Stimulated activated CD8-positive, alpha-beta memory T cell treated with anti-CD3 and anti-CD28 coated beads, Interleukin-7, amount 100 ng/mL, for 48 hours (primary cell): ENCODE measurements at places on chromosomes 16 and 17.

GRCh38 chr17:82684228-82684841, 14.2 kb downstream of the RAB40B start:
- no peak for DNase-seq

DNA sequence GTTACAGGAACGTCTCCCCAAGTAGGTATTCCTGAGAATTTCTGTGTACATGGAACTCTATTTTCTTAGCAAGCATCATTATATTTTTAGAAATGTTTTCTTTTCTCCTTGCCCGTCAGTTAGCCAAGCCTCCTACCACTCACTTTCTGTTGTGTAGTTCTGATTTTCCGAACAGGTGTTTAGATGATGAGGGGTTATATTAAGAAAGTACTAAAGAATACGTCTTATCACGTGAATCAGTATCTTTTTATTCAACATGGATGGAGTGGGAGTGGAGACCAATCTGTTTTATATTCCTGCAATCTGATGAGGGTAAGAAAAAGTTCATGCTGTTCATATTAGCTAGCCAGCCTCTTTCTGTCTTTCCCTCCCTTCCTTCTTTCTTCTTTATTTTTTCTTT, 29.4 kb downstream of the MSI2 start:
- no peak for DNase-seq

DNA sequence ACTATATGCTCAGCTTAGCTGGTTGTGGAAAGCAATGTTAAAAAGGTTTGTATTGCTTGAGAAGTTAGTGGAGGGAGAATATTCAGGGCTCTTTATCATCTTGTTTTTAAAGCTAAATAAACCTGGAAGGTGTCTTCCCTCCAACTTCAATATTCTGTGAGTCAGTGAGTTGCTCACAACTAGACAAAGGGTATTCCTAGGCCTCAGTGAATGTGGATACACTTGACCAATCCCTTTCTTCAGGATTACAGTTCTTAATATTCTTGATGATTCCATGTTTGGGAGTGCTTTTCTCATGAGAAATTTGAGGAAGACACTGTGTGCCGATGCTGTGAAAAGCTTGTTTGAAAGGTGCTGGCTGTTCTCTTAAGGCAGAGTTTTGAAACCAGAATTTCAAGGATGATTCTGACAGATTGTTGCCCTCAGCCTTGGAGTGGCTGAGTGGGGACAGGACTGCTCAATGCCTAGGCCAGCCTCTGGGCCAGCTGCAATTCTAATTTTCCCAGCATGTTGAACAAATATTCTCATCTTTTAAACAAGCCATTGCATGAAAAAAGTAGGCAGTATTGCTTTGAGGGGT, 30.1 kb downstream of the MAP2K4 start:
- DNase-seq = no peak

DNA sequence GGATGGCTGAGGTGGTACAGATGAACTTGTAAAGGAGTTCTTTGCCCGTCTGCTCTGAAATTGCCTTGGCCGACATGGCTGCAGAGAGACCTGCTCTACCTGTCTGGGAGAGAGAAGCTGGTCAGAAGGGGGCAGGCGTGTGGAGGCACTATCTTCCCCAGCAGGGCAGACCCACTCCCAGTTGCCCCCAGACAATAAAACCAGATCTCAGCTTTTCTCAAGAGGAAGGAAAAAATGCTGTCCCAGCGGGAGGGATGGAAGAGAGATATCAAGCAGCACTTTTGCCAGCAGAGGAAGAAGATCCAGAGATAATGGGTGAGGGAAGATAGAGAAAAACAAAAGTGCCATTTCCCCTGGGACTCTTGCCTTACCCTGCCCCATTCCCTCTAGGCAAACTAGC, 5.0 kb downstream of the ACLY start:
- DNase-seq = no peak

- no peak for DNase-seq
Observed at GRCh38 chr16:86073763-86074493, 175.0 kb downstream of the IRF8 start.

DNA sequence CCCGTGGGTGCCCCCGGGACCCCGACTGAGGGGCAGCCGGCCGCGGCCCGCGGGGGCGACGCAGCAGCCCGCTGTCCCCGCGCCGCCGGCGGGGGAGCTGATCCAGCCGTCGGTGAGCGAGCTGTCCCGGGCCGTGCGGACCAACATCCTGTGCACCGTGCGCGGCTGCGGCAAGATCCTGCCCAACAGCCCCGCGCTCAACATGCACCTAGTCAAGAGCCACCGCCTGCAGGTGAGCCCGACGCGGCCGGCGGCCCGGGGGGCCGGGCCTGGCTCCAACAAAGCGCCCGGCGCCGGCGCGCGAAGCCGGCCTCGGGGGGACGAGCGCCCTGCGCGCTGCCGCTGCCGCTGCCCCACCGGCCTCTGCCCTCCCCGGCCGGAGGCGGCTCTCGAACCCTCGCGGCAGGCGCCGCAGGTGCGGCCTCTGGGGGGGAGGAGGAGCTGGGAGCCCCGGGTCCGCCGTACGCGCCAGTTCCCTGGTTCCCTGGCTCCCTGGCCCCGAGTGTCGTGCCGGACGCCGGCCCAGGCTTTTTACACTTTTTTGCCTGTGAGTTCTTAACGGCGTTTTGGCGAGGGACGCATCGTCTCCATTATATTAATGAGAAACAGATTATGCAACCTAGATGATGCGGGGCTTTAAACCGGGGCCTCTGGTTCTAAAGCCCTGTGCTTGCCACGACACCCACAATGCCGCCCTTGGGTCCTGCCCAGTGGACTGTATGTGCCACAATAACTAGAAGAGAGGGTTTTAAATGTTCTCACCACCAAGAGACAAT, 521 bp downstream of the ATMIN start:
- DNase-seq = no peak

DNA sequence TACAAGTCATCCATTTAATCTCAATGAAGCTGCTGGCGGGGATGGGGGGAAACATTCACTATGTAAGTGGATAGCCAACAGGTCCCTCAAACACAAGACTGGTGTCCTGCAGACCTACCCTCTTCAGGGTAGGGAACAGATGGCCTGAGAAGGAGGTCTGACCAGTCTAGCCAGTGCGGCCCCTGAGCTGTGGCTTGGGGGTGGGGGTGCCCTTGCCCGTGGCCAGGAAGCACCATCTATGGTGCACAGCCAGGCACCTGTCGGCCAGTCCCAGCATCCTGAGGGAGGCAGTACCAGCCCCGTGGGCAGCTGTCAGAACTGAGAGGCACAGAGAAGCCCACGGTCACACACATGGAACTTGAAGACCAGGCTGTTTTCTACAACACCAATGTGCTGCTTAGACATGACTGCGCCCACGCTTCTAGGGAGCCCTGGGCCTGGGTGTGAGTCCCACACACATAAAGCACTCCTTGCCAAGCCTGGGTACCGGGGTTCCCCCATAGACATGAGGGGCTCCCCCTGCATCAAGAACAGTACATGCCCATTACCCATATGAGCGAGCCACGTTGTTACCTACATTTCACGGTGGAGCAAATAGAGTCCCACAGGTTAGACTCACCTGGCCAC, 40.9 kb downstream of the RMI2 start:
- no peak for DNase-seq

DNA sequence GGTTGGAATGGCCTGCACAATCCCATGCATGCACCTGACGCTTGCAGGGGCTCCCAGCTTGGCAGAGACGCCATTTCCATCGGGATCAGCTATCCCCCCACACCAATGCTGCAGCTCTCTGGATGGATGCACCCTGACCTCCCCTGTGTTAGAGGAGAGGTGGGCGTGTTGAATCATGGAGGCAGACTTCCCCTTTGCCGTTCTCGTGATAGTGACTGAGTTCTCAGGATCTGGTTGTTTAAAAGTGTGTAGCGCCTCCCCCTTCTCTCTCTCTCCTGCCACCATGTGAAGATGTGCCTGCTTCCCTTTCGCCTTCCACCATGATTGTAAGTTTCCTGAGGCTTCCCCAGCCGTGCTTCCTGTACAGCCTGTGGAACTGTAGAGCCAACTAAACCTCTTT, 17.8 kb upstream of the KCNH6 start:
- no peak for DNase-seq

- no peak for DNase-seq
Observed at GRCh38 chr17:80138856-80139426, 8.0 kb downstream of the EIF4A3 start.

DNA sequence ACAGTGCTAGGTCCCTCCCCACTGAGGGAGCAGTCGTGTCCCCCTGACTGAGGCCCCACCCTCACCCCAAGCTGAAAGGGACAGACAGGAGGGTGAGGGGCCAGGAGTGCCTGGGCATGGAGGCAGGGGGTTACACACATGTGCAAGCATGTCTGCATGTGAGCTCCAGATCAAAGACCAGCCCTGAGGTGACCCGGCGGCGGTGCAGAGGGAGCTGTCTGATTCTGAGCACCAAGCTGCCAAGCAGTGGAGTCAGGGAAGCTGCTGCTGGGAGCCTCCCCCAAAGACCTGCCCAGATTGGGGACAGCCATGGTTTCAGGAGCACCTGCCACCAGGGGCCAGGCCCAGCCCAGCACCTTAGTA, 5.5 kb downstream of the DLX3 start:
- no peak for DNase-seq

- no peak for DNase-seq
Observed at GRCh38 chr16:14682121-14682520, 12.0 kb downstream of the PLA2G10 start.

DNA sequence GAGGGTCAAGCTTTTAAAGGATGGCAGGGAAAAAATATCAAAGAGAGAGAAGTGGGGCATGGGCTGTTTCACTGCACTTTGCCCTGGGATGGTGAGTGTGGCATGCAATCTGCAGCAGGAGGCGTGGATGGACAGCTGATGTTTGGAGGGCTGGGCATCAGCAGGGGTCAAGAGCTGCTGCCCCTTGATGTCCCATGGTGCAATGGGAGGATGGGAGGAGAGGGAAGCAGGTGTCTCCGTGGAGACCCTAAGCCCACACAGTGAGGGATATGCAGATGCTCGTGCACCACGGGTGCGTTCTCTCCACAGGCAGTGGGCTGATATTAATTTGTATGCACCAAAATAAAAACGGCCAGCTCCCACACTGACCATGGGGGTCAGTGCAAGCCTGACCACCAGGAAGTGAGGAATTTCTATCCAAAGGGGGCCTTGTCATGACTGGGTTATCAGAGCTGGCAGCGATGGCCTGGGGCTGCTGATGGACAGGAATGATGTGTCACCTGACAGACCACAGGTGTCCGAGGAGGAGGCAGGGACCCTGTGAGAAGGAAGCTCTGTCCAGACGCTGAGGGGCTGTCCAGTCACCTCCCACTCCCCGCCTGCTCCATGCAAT, 183.6 kb downstream of the IRF8 start:
- no peak for DNase-seq

DNA sequence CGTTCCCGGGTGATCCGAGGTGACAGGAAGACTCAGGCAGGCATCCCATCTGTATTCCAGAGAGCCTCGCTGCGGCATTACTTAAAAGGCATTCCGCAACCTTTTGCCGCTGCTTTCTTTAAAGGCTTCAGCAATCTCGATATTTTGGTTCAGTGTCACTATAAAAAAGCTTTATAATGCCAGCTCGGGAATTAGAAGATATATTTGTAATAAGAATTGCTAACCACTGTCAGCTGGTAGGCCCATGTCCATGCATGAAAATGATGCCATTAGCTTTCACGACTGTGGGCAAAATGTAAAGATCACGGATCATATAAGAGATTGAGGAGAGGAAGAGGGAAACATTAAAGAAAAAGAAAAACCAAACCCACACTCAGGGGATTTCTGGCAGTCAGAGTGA, 578.6 kb upstream of the CDH5 start:
- no peak for DNase-seq

- DNase-seq = no peak
Observed at GRCh38 chr17:8479431-8479947, 43.8 kb downstream of the NDEL1 start.

DNA sequence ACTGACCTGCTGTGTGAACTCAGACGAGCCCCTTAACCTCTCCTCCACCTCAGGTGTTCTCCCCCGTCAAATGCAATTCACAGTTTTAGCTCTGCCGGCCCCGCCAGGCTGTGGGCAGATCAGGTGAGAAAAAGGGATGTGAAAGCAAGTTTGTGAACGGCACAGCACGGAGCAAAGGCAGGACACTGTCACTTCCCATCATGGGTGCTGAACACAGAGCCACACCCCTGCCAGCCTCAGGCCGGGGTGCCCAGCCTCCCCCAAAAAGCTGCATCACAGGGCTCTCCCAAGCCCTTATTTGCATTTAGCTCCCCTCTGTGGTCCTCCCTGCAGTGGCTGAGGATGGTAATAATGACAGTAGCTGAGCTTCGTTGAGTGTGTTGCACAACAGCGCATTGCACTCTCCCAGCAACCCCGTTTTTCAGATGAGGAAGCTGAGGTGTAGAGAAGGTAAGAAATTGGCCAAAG, 88.8 kb upstream of the TNRC6C start:
- DNase-seq = no peak

GRCh38 chr17:7750321-7750821, 32.8 kb downstream of the DNAH2 start:
- DNase-seq = no peak

DNA sequence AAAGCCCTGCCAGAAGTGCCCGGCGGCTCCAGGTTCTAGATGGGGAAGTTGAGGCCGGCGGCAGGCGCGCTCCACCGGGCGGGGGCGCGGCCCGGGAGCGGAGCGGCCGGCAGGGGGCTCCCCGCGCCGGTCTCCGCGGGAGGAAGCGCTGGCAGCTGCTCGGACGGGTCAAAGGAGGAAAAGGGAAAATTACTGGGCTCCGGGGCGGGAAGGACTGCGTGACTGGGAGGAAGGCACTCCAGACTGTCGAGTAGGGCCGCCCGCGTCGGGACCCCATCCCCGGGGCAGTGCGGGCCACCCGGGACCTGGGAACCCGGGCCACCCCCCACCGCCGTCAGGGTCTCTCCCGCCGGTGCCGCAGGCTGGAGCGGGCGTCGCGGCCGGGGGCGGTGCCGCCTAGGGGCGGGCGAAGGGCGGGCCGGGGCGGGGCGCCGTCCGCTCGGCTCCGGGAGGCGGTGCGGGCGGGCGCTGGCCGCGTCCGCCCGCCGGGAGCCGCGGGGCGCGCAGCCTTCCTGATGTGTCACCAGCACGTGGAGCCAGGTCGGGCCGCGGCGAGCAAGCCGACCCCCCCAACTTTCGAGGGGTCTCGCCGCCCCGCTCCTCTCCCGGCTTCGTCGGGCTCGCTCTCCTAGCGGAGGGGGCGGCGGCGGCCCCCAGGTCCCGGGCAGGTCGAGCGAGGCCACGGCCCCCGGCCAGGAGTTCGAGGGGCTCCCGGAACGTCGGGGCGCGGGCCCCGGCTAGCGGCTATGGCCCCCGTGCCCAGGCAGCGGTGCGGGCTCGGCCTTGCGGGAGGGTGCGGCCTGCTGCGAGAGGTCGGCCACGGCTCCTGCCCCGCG, 167.5 kb downstream of the RAB11FIP4 start:
- peak; percentile 30 for DNase-seq
